ENCODE measurements at places on chromosomes 2 and 18. TPM values are rescaled to one million over a fixed set of nuclear protein-coding genes. Genes with fewer than 3 reads are reported as not detected.
A peak's percentile ranks its signal among the peaks of the same experiment; 100 is the strongest.

The DNAH7 gene
- 0.37 TPM for total RNA-seq

GRCh38 chr2:145690183-145690778 lies 1170.4 kb upstream of the ZEB2 start:
- no peaks in the 10 kb centered on the region for H3K27me3 ChIP-seq
- H3K4me3 ChIP-seq, result no peak overlapping the region
- no peak for DNase-seq
- H3K27ac ChIP-seq, result no peak overlapping the region
- H3K4me1 ChIP-seq, result no peaks in the 10 kb centered on the region

The MC2R gene
- total RNA-seq, result not detected

The CD207 gene
- total RNA-seq, result not detected

The ABHD1 gene
- 0.65 TPM for total RNA-seq

DNA sequence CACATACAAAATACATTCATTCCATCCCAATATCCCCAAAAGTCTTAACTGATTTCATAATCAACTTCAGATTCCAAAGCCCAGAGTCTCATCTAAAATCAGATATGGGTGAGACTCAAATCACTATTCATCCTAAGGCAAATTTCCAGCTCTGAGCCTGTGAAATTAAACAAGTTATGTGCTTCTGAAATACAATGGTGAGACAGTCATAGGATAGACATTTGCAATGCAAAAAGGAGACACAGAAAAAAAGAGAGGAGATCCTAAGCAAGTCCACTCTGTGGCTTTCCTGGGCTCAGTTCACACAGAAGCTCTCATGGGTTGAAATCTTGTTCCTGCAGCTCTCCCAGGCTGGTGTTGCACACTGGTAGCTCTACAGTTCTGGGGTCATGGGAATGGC lies 18.3 kb downstream of the ZNF892 start:
- DNase-seq, result no peak
- no peaks in the 10 kb centered on the region for H3K4me1 ChIP-seq
- no peak overlapping the region for H3K27ac ChIP-seq
- H3K27me3 ChIP-seq, result no peaks in the 10 kb centered on the region
- H3K36me3 ChIP-seq, result peaks cover 8% of the 10 kb centered on the region

GRCh38 chr2:77013953-77014352 lies 508.2 kb downstream of the LRRTM4 start:
- H3K4me1 ChIP-seq, result no peaks in the 10 kb centered on the region
- H3K27ac ChIP-seq, result no peak overlapping the region
- H3K4me3 ChIP-seq, result no peak overlapping the region
- H3K27me3 ChIP-seq, result no peaks in the 10 kb centered on the region

DNA sequence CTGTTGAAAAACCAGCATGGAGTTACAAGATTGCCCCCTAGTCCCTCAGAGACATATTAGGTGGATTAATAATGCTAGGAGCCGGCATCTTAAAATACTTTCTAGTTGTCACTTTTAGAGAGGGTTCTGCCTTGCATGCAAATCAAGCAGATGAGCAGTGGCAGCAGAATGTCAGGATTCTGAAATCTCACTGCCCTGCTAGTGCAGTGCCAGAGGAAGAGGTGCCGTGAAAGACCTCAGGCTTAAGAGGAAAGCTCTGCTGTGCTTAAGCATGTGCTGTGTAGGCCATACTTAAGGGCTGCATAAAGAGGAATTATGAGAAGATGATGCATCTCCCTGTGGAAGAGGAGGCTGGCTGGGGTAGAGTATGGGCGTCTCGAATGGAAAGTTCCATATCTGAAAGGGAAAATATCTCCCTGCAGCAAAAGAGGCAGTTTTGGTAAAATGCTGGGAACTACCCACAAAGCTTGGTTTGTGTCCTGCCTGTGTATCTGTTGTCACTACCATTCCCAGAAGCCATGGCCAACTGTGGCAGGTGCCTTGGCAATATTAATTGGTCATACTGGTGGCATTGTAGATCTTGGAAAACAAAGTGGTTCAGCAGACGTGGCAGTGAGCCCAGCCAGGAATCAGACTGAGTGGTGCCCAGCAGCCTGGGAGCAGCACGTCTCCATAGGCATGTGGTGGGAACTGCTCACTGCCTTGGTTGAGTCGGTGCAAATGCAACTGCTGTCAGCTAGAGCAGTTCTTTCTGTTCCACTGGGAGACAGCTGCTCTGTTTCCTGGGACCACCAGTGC lies 131.9 kb downstream of the EVA1A start:
- no peak overlapping the region for H3K27ac ChIP-seq
- no peaks in the 10 kb centered on the region for H3K36me3 ChIP-seq
- H3K4me3 ChIP-seq, result peak overlapping the region; percentile 42
- H3K4me1 ChIP-seq, result no peaks in the 10 kb centered on the region
- peaks cover 73% of the 10 kb centered on the region for H3K27me3 ChIP-seq

DNA sequence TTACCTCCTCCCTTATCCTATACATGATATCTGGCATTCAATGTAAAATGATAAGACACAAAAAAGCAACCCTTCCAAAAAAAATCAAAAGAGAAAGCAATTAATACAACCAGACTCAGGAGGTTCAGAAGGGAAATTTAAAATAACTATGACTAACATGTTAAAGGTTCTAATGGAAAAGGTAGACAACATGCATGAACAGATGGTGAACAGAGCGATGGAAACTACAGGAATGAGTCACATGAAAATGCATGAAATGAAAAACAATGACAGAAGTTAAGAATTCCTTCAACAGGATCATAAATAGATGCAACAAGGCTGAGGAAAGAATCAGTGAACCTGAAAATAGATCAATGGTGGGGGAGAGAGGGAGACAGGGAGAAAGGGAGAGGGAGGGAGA lies 26.1 kb upstream of the ERCC3 start:
- H3K27me3 ChIP-seq, result no peaks in the 10 kb centered on the region
- no peaks in the 10 kb centered on the region for H3K4me1 ChIP-seq
- H3K36me3 ChIP-seq, result peaks cover 5% of the 10 kb centered on the region
- DNase-seq, result no peak
- H3K27ac ChIP-seq, result no peak overlapping the region

The IL1R1 gene
- total RNA-seq, result 14.3 TPM

GRCh38 chr18:26963292-26963691 lies 97.8 kb upstream of the AQP4 start:
- DNase-seq, result no peak
- no peak overlapping the region for H3K27ac ChIP-seq
- no peaks in the 10 kb centered on the region for H3K36me3 ChIP-seq
- no peak overlapping the region for H3K4me3 ChIP-seq

GRCh38 chr2:86097913-86098312 lies 7.8 kb downstream of the POLR1A start:
- H3K27ac ChIP-seq, result peak overlapping the region; percentile 43
- H3K36me3 ChIP-seq, result peaks cover 11% of the 10 kb centered on the region
- DNase-seq, result no peak
- no peak overlapping the region for H3K4me3 ChIP-seq

DNA sequence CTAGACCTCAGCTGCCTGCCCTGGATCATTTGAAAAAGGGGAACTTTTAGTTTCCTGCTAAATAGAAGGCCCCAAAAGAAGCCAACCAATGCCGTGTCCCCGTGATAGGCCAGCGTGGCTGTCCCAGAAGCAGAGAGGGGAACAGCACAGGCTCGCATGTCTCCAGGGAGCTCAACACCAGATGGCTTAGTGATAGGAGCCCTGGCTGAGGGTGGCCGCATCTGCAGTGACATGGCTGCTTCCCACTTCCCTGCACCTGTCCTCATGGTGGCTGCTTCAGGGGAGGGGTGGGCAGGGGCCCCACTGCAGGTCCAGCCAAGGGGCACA lies 79.6 kb downstream of the MBP start:
- H3K4me3 ChIP-seq, result peak overlapping the region; percentile 90
- peak overlapping the region; percentile 98 for H3K27ac ChIP-seq
- peaks cover 52% of the 10 kb centered on the region for H3K4me1 ChIP-seq
- peaks cover 2% of the 10 kb centered on the region for H3K36me3 ChIP-seq
- H3K27me3 ChIP-seq, result no peaks in the 10 kb centered on the region

The MSTN gene
- total RNA-seq, result 0.10 TPM

- peaks cover 33% of the 10 kb centered on the region for H3K27me3 ChIP-seq
- peak overlapping the region; percentile 92 for H3K4me3 ChIP-seq
- peaks cover 23% of the 10 kb centered on the region for H3K4me1 ChIP-seq
- no peak for DNase-seq
Observed at GRCh38 chr18:34977838-34978532, 63.2 kb upstream of the MAPRE2 start.

DNA sequence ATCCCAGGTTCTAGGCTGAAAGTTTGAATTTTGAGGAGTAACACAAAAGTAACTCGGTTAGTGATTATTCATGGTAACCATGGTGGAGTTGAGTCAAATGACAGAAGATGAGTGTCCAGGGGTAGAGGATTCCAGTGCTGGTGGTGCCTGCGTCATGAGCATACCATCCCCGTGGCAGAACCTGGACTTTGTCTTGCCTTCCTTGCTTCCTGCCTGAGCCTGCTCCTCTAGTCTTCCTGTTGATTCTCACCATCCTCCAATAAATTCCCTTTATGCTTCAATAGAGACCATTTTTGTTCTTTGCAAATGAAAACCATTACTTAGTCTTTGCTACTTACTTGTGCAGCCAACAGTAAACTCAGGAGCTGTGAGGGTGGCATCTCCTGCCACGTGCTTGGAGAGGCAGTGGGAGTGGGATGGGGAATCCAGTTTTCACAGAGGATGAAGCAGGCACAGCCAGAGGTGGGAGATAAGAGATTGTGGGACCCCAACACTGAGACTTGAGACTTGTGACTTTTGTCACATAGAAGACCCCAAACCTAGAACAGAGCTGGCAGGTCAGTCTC lies 4.1 kb upstream of the YES1 start:
- DNase-seq, result no peak
- no peak overlapping the region for H3K4me3 ChIP-seq
- peaks cover 4% of the 10 kb centered on the region for H3K36me3 ChIP-seq
- no peaks in the 10 kb centered on the region for H3K27me3 ChIP-seq
- H3K4me1 ChIP-seq, result peaks cover 17% of the 10 kb centered on the region

- no peaks in the 10 kb centered on the region for H3K36me3 ChIP-seq
- H3K27ac ChIP-seq, result no peak overlapping the region
- DNase-seq, result no peak
- peaks cover 2% of the 10 kb centered on the region for H3K4me1 ChIP-seq
- H3K4me3 ChIP-seq, result no peak overlapping the region
Observed at GRCh38 chr2:69070969-69071368, 58.0 kb downstream of the ANTXR1 start.

The RGPD8 gene
- total RNA-seq, result 42.7 TPM

The ATP8B1 gene
- total RNA-seq, result not detected

The CYP26B1 gene
- total RNA-seq, result not detected

The VAMP5 gene
- 39.5 TPM for total RNA-seq

The SLC4A3 gene
- 0.08 TPM for total RNA-seq

Data from T-helper 17 cell (primary cell).